ENCODE measurements at places on chromosomes 6 and 20.

GRCh38 chr20:46118481-46119020, 437 bp downstream of the CD40 start:
- DNase-seq: no peak

DNA sequence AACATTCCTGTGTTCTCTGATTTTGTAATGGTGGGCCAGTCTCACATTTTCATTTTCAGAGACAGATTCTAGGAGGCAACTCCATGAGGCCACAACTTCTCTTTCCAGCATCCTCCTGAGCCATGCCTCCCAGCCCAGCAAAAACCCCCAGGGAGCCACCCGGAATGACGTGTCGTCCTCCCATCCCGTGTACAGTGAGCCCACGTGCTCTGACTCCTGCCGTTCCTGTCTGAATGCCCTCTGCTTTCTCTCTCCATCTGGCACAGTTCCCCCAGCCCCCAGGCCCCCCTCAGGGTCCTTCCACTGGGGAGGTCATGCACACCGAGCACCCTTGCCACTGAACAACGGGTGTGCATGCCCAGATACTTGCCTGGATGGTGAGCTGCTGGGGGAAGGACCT, 38.0 kb downstream of the C20orf203 start:
- no peak for DNase-seq

DNA sequence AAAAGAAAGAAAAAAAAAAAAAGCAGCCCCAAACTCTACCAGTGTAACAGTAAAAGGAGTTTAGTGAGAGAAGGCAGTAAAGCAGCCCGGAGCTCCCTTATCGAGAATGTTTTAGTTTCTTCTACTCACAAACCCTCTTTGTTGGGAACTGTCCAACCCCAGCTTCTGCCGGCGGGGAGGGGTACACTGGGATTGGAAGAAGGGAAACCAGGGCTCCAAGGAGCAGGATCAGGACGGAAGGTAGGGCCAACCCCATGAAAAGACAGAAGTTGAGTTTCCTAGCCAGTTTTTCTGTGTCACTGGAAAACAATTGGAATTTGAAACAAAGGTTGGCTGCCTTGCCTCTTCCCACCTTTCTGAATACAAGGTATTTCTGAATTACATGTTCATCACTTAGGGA, 66.0 kb downstream of the KIZ start:
- no peak for DNase-seq

GRCh38 chr20:16434062-16434664, 139.1 kb downstream of the KIF16B start:
- DNase-seq: peak; percentile 68

- DNase-seq: no peak
Measured at GRCh38 chr6:149331043-149331807, 13.7 kb downstream of the TAB2 start.

- DNase-seq: no peak
Measured at GRCh38 chr6:16476861-16477260, 238.5 kb downstream of the GMPR start.

GRCh38 chr6:133805876-133806275, 83.0 kb upstream of the TCF21 start:
- DNase-seq: no peak

- no peak for DNase-seq
Measured at GRCh38 chr6:21037453-21037852, 503.2 kb downstream of the CDKAL1 start.

- no peak for DNase-seq
Measured at GRCh38 chr6:36150283-36150682, 20.0 kb downstream of the MAPK13 start.

- DNase-seq: no peak
Measured at GRCh38 chr20:12640251-12640650, 368.5 kb upstream of the SPTLC3 start.

DNA sequence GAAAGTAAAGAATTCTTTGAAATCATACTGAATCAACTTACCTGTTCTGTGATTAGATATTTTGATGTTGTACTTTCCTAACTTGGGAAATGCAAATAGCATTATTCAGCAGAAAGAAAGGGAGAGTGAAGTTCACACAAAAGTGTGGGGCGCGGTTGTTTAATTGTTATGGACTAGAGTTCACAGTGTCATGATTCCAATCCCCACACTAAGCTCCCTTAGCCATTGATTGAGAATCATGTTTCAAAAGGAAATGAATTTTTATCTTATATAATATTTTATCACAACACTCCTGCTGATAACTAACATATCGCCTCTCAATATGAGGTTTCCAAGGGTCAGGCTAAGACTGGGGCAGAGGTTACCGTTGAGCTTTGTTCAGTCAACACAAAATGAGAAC, 3.0 kb upstream of the GSTA5 start:
- DNase-seq: no peak

DNA sequence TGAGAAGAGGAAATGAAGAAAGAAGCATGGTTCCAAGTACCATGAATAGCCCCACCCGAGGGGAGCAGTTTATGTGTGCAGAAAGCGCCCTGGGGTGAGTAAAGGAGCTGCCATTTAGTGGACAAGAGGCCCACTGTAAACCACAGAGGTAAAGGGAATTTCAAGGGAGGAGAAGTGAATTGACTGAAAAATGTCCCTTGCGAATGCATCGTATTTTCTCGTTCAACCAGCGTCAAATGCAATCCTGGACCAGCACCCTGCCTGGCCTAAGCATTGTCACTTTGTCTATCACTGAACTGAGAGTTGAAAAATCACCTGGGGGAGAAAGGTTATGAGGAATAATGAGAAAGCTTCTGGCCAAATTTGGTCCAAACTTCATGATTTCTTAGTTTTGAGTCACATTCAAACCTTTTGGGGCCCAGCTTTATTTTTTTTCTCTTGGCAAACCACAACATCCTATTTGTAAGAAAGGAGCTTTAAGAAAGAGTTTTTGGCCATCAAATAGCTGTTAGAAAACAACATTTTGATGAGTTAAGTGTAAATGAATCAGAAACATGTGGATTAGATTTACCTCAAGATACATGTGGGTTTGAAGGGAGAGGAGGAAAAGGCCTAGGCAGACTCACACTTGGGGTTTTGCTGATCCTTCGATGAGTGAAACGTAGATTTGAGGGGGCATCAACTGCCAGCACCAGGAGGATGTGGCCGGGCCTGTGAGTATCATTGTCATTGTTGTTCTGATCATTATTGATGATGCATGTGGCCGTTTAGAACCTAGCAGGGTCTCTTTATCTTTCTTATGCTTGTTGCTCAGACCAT, 214.0 kb downstream of the CLIC5 start:
- no peak for DNase-seq

- no peak for DNase-seq
Measured at GRCh38 chr6:2665146-2666070, 85.3 kb downstream of the MYLK4 start.

- DNase-seq: no peak
Measured at GRCh38 chr20:23002276-23002675, 32.8 kb upstream of the SSTR4 start.

DNA sequence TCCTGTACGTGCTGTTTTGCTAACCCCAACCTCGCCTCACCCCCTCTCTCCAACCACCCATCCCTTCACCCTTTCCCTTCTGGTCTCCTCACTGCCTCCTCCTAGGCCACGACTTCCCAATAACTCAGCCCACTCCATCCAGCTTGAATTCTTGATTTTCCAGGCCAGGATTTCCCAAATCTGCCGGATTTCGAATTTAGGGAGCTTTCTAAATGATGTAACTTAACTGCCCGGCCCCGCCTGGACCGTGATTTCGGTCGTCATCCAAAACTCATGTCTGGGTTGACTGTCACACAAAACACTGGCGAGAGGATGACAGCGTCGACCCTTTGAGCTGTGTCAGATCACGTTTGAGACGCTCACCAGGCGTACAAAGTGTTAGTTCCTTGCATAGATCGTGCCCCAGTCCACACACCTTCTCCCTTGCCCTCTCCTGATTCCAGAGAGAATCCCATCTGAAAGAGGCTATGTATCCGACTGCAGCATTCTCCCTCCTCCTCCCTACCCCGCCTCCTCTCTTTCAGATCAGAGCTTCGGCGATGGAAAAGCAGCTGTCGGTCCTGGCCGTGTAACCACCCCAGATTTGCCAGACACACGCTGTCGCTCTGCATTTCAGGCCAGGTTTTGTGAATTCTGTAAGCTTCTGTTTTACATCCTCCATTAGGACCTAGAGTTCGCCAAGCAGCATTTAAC, 168.2 kb downstream of the GPX5 start:
- DNase-seq: no peak

GRCh38 chr6:152386131-152386530, 251.0 kb downstream of the SYNE1 start:
- DNase-seq: no peak

- no peak for DNase-seq
Measured at GRCh38 chr6:140275725-140276124, 901.3 kb upstream of the CITED2 start.

- DNase-seq: no peak
Measured at GRCh38 chr6:50889935-50890334, 71.3 kb downstream of the TFAP2B start.

DNA sequence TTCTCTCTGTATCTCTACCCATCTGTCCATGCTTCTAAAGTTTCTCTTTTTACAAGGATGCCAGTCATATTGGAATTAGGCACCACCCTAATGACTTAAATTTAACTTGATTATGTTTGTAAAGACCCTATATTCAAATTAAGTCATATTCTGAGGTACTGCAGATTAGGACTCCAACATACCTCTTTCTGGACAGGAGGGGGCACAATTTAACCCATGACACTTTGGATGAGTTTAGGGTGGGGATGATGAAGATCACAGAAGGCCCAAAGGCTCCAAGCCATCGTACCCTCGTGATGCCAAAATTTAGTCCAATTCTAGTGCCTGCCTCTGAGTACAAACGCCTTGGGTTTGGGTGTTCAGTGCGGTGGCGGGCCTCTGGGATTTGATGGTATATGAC, 15.0 kb upstream of the NKX2-2 start:
- no peak for DNase-seq

- no peak for DNase-seq
Measured at GRCh38 chr20:11168026-11168425, 494.2 kb upstream of the JAG1 start.

DNA sequence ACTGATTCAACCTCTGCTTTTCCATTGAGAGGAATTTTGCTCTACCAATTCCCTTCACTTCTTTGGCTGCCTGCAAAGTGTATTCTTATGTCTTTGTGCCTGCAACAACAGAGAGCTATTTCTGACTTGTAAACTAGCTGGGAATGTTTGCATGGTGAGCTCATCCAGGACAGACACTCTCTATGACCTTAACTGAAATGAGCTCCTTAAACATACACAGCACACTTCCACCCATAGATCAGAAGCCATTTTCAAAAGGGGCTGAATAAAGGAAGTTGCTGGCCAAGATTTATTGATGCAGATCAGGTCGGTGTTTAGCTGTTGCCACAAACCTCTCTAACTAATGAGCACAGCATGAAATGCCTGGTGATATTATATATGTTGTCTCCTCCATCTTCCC, 377.7 kb downstream of the BTBD9 start:
- no peak for DNase-seq

DNA sequence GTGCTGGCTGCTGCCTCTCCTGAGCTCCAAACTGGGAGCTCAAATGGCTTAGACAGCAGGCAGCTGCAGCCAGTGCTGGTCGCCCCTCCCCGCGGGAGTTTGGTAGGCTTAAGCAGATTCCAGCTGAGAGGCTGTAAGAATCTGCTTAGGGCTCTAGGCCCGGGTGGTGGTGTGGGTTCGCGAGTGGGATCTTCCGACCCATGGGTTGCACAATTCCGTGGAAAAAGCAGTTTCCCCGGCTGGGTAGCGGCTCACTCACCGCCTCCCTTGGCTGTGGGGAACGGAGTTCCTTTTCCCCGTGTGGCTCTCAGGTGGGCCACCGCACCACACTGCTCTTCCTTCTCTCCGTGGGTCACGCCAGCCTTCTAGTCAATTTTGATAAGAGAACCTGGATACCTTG, 232.5 kb downstream of the PKHD1 start:
- DNase-seq: no peak

DNA sequence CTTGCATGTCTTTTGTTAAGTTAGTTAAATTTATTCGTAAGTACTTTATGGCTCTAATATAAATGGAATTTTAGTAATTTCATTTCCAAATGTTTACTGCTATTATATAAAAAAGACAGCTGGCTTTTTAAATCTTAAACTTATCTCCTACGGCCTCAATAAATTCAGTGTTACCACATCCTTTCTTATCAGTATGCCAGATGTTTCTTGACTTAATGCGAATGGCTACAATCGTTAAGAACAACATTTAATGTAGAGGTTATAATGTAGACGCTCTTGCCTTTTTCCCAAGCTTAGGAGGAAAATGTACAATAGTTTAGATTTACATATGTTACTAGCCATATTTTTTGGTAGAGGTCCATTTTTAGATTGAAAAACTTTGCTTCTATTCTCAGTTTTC, 659.4 kb downstream of the TENT5A start:
- DNase-seq: no peak
